ENCODE measurements at places on chromosomes 4 and X. TPM values are rescaled to one million over a fixed set of nuclear protein-coding genes. Genes with fewer than 3 reads are reported as not detected.

The H2BW2 gene
- total RNA-seq: not detected

The MBNL3 gene
- total RNA-seq: not detected

The ARHGAP36 gene
- not detected for total RNA-seq

The HADH gene
- 26.7 TPM for total RNA-seq

The VEGFC gene
- 15.7 TPM for total RNA-seq

The MAML3 gene
- total RNA-seq: 9.5 TPM

The CABS1 gene
- total RNA-seq: not detected

The HEPH gene
- total RNA-seq: not detected

The TBX22 gene
- total RNA-seq: not detected

The CLCN5 gene
- total RNA-seq: 3.5 TPM

The CPE gene
- 1.6 TPM for total RNA-seq

The GASK1B gene
- total RNA-seq: 0.63 TPM

The DDIT4L gene
- 0.69 TPM for total RNA-seq

The EPHA5 gene
- 0.62 TPM for total RNA-seq

The NOX1 gene
- 0.10 TPM for total RNA-seq

The TMSB15A gene
- total RNA-seq: 0.27 TPM

The NWD2 gene
- total RNA-seq: not detected

The GPC3 gene
- not detected for total RNA-seq

The SPCS3 gene
- 42.3 TPM for total RNA-seq

The PDS5A gene
- 24.7 TPM for total RNA-seq

The MAGEC3 gene
- not detected for total RNA-seq

The GABRE gene
- 15.9 TPM for total RNA-seq

The CENPI gene
- 8.9 TPM for total RNA-seq

The GLRA3 gene
- total RNA-seq: not detected

All from A549 treated with DMSO at 1 μM for 4 hours (cell line).